ENCODE measurements at places on chromosomes 1 and 21. TPM values are rescaled to one million over a fixed set of nuclear protein-coding genes. Genes with fewer than 3 reads are reported as not detected.

DNA sequence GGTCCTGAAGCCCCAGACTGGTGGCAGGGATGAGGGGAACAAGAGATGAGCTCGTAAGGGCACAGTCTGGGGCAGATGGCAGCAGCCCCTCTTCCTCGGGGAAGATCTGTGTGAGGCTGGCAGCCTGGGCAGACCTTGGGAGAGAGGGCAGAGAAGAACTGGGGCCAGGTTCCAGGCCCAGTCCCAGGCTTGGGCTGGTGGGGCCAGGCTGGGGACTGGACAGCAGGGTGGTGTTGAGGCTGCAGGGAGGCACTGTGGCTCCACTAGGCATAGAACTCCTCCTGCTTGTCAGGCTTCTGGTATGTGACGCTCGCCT, 35.7 kb downstream of the SDC3 start:
- H3K27ac ChIP-seq = no peak overlapping the region
- no peak for DNase-seq
- no peaks in the 10 kb centered on the region for H3K4me1 ChIP-seq
- no peak overlapping the region for H3K4me3 ChIP-seq
- no peaks in the 10 kb centered on the region for H3K27me3 ChIP-seq
- H3K36me3 ChIP-seq = peaks cover 3% of the 10 kb centered on the region

GRCh38 chr1:224378855-224379631, 22.4 kb downstream of the CNIH4 start:
- peaks cover 22% of the 10 kb centered on the region for H3K36me3 ChIP-seq
- H3K4me3 ChIP-seq = no peak overlapping the region
- no peak for DNase-seq
- no peaks in the 10 kb centered on the region for H3K4me1 ChIP-seq

GRCh38 chr1:207025146-207025880, 7.2 kb downstream of the C1orf116 start:
- peak; percentile 57 for DNase-seq
- H3K4me3 ChIP-seq = no peak overlapping the region
- H3K27ac ChIP-seq = peak overlapping the region; percentile 79
- H3K4me1 ChIP-seq = peaks cover 41% of the 10 kb centered on the region
- H3K27me3 ChIP-seq = no peaks in the 10 kb centered on the region

GRCh38 chr1:31723828-31724359, 20.1 kb upstream of the COL16A1 start:
- H3K27ac ChIP-seq = no peak overlapping the region
- H3K36me3 ChIP-seq = peaks cover 22% of the 10 kb centered on the region
- H3K27me3 ChIP-seq = no peaks in the 10 kb centered on the region
- DNase-seq = peak; percentile 94
- no peaks in the 10 kb centered on the region for H3K4me1 ChIP-seq

GRCh38 chr1:79899914-79900313, 893.4 kb upstream of the ADGRL4 start:
- no peaks in the 10 kb centered on the region for H3K36me3 ChIP-seq
- peak; percentile 95 for DNase-seq
- no peak overlapping the region for H3K27ac ChIP-seq
- no peak overlapping the region for H3K4me3 ChIP-seq
- H3K27me3 ChIP-seq = no peaks in the 10 kb centered on the region

The PRPF38B gene
- total RNA-seq = 24.2 TPM

GRCh38 chr1:113784104-113784779, 25.0 kb upstream of the PHTF1 start:
- DNase-seq = no peak
- no peak overlapping the region for H3K4me3 ChIP-seq
- no peaks in the 10 kb centered on the region for H3K27me3 ChIP-seq
- H3K36me3 ChIP-seq = no peaks in the 10 kb centered on the region
- H3K4me1 ChIP-seq = peaks cover 23% of the 10 kb centered on the region

The CD52 gene
- not detected for total RNA-seq

GRCh38 chr1:224996266-224996665, 66.8 kb downstream of the DNAH14 start:
- H3K27me3 ChIP-seq = no peaks in the 10 kb centered on the region
- H3K4me1 ChIP-seq = no peaks in the 10 kb centered on the region
- H3K27ac ChIP-seq = no peak overlapping the region
- no peak overlapping the region for H3K4me3 ChIP-seq
- no peak for DNase-seq
- H3K36me3 ChIP-seq = no peaks in the 10 kb centered on the region

DNA sequence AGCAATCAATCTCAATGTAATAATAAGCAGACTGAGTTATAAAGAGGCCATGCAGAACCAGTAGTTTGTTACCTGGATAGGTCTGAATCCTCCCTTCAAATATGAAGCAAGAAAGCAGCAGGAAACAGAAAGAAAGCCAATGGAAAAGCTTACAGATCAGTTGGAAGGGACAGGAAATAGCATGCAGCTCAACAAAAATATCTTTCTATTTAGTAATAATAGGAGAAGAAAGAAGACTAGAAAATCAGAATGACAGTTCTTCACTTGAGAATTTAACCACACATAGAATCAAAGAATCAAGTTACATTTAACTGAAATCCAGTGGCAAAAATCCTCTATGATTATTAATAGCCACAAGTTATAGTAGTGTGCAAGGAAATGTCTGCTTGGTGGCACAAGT, 194.4 kb downstream of the EIF4G3 start:
- no peaks in the 10 kb centered on the region for H3K36me3 ChIP-seq
- no peak overlapping the region for H3K4me3 ChIP-seq
- DNase-seq = no peak
- H3K4me1 ChIP-seq = peaks cover 11% of the 10 kb centered on the region
- H3K27me3 ChIP-seq = no peaks in the 10 kb centered on the region

GRCh38 chr1:52426371-52426770, 22.0 kb downstream of the PRPF38A start:
- H3K36me3 ChIP-seq = peaks cover 39% of the 10 kb centered on the region
- H3K4me1 ChIP-seq = peaks cover 8% of the 10 kb centered on the region
- H3K4me3 ChIP-seq = no peak overlapping the region
- no peak overlapping the region for H3K27ac ChIP-seq
- no peaks in the 10 kb centered on the region for H3K27me3 ChIP-seq

GRCh38 chr1:64378826-64379225, 91.1 kb upstream of the CACHD1 start:
- no peaks in the 10 kb centered on the region for H3K36me3 ChIP-seq
- H3K27ac ChIP-seq = no peak overlapping the region
- no peak overlapping the region for H3K4me3 ChIP-seq
- peak; percentile 7 for DNase-seq

The FASLG gene
- total RNA-seq = not detected

The CORT gene
- 2.3 TPM for total RNA-seq

The NPHS2 gene
- not detected for total RNA-seq

GRCh38 chr1:35038723-35039122, 7.0 kb upstream of the ZMYM6 start:
- no peak overlapping the region for H3K4me3 ChIP-seq
- no peak overlapping the region for H3K27ac ChIP-seq
- no peaks in the 10 kb centered on the region for H3K4me1 ChIP-seq

- DNase-seq = no peak
- H3K36me3 ChIP-seq = no peaks in the 10 kb centered on the region
- no peak overlapping the region for H3K27ac ChIP-seq
- no peak overlapping the region for H3K4me3 ChIP-seq
- H3K27me3 ChIP-seq = no peaks in the 10 kb centered on the region
Measured at GRCh38 chr1:71695821-71696220, 586.5 kb downstream of the NEGR1 start.

DNA sequence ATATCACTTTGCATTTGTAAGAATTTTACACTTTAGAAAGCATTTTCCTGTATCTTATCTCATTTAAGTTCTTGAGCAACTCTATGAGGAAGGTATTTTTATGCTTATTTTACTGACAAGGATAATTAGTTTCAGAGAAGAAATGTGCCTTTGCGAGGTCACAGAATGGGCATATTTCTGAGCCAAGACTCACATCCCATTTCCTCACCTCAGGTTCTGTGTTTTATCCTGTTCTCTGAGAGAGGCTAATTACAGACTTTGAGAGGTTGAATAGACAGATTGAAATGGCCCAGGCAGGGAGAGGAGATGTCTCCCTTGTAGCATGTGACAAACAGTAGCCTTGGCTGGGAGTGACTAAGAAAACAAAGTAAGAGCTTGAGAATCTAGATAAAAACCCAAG, 39.1 kb upstream of the ZC3H11B start:
- H3K27me3 ChIP-seq = no peaks in the 10 kb centered on the region
- no peak overlapping the region for H3K4me3 ChIP-seq
- H3K27ac ChIP-seq = peak overlapping the region; percentile 31
- H3K4me1 ChIP-seq = peaks cover 8% of the 10 kb centered on the region

DNA sequence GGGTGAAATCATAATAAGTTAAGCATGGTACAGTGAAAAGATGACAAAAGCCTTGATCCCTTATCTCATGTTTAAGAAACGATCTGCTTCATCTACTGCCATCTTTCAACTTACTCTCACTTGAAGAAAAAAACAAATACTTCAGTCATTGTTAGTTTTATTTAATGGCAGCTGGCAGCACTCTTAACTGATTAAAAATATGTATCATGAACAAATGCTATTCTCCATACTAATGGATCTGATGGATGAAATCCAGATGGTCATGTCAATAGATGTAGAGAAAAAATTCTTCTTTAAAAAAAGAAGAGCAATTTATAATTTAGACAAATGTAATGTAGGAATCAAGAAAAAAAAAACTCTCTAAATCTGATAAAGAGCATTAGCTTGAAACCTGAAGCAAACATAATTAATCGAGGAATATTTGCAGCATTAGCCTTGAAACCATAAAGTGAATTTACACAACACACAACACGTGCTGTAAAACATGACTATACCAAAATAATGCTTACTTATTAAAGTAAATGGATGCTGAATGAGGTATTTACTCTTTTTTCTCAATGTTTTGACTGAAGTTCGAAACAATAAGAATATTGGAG, 579.0 kb upstream of the ADAMTS5 start:
- H3K4me3 ChIP-seq = no peak overlapping the region
- no peak for DNase-seq
- no peaks in the 10 kb centered on the region for H3K27me3 ChIP-seq
- H3K27ac ChIP-seq = no peak overlapping the region

- H3K4me1 ChIP-seq = peaks cover 31% of the 10 kb centered on the region
- no peaks in the 10 kb centered on the region for H3K27me3 ChIP-seq
- peak; percentile 73 for DNase-seq
- H3K4me3 ChIP-seq = no peak overlapping the region
Measured at GRCh38 chr1:185595835-185596667, 138.1 kb upstream of the HMCN1 start.

The MYOM3 gene
- total RNA-seq = 0.70 TPM

GRCh38 chr1:32924881-32925344, 23.7 kb upstream of the TMEM54 start:
- H3K36me3 ChIP-seq = no peaks in the 10 kb centered on the region
- H3K4me1 ChIP-seq = peaks cover 18% of the 10 kb centered on the region
- H3K27me3 ChIP-seq = peaks cover 5% of the 10 kb centered on the region

The SYT11 gene
- 2.5 TPM for total RNA-seq
